NCI-H1092 (cell line): ENCODE measurements at places on chromosomes 16 and 17.

DNA sequence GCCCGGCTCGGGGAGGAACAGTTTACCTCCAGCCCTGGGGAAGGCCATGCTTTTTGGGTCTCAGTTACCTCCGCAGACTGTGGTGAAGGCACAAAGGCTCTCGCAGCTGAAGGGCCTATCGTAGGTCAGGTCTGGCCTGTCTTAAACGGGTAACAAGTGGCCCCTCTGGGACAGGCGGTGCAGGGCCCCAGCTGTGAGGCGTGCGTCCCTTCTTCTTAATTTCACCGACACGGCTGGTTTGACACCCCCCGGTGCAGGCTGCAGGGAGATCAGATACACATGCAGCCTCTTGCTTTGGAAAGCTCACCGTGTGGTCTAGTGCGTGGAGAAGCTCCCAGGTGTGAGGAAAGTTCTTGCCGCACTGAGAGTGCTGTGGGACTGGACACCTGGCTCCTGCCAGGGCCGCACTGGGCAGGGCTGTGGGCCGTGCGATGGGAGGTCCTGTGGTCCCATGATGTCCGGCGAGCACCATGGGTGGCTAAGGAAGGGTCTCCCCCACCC, 162.4 kb downstream of the BANP start:
- no peak for DNase-seq

- DNase-seq, result no peak
These were observed 167.1 kb upstream of the FOXF1 start for GRCh38 chr16:86343027-86343795.

DNA sequence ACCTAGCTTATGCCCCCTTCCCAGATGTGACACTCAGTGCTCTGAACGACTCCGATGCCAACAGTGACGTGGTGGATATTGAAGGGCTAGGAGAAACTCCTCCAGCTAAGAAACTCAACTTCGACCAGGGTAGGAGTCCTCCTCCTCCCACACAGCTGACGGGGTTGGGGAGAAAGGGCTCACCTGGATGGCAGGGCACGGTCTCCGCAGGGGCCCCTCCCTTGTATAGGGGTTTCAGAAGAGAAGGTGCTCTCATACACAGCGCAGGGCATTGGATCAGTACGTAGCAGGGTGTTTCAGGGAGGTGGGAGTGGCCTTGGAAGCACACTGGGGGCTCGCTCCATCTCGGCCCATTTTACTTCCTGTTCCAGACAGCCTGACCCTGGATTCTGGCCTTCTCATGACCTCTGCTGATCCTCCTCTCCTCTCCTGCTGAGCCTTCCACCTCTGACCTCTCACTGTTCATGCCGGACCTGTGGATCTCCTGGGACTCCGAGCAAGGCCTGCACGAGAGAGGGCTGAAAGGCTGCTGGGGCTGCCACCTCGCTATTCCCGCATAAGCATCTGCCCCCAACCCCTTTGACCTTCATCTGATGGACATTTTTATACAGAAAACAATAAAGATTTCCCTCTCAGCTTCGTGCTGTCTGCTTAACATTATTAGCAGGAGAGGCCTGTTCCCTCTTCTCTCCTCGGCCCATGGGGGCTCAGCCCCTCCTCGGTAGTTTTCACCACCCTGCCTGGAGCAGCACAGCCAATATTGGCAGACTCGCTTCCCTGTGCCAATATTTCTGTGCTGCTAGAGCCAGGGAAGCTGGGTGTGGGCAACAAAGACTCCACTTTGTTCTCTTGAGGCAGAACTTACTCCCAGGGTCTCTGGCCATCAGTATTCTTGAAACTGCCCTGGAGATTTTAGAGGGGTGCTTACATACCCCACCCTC, 4.7 kb downstream of the RNASEK start:
- no peak for DNase-seq

- no peak for DNase-seq
These were observed 69.5 kb downstream of the CMIP start for GRCh38 chr16:81514041-81514559.

DNA sequence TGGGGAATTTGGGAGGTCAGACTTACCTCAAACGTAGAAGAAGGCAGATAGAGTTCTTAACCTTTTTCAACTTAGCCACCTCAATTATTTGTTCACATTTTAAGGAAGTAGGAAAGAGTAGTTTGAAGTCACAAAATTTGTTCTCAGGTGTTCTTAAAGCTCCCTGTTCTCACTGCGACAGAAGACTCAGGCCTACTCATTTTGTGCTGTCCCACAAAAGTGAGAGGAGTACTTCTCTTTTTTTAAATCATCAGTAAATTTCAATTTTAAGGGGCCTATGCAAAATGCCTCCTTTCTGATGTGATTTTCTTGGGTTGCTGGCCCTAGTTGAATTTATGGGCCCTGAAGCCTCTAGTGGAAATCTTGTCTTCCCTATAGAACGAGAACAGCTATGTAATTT, 133.4 kb downstream of the MAP2K6 start:
- DNase-seq, result no peak

DNA sequence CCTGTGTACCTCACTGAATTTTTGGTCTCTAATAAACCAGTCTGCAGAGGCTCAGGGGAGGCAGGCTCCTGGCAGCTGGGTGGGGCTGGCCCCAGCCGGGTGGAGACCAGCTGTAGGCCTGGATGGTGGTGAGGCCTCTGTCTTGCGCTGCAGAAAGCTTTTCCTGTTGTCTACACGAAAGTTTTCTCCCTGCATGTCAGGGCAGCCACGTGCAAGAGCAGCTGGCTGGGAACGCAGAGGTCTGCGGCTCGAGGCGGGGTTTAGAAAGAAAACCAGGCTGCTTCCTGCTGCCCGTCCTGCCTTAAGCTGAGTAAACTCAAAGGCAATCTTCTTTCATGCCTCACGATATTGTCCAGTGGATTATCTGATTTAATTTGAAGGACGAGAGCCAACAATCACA, 2.4 kb downstream of the SERPINF1 start:
- no peak for DNase-seq

GRCh38 chr16:65410801-65411200, 288.9 kb upstream of the CDH11 start:
- no peak for DNase-seq

DNA sequence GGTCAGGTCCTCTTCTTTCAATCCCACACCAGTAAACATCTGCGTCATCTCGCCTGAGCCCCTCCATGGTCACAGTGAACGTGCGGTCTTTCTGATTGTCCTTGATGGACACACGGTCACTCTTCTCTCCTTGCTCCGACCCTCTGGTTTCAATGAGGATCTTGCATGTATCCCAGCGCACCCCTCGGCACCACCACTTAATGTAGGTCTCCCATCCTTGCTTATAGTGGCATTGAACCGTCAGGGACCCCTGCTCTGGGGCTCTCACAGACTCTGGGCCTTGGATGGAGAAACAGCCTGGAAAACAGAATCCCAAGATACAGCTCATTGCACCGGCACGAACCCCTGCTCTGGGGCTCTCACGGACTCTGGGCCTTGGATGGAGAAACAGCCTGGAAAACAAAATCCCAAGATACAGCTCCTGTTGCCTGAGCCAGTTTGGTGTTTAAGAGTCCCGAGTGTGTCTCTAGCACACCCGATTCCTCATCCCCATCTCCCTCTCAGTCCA, 5.4 kb downstream of the CD300LB start:
- DNase-seq, result no peak

- no peak for DNase-seq
These were observed 2.8 kb upstream of the FUS start for GRCh38 chr16:31177136-31177535.

DNA sequence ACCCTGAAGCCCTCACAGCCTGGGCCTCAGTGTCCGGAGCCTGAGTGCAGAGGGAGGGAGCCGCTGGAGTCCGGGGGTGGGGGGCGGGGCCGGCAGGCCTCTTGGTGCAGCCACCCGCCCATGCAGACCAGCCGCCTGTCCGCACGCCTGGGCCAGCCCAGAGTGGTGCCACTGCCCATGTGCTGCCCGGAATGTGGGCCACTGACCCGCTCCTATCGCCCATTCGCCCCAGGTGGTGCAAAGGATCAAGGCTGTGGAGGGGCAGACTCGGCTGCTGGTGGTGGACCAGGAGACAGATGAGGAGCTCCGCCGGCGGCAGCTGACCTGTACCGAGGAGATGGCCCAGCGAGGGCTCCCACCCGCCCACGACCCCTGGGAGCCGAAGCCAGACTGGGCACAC, 2.6 kb downstream of the NHERF2 start:
- DNase-seq, result no peak

GRCh38 chr16:23941963-23942564, 106.3 kb downstream of the PRKCB start:
- DNase-seq, result no peak

DNA sequence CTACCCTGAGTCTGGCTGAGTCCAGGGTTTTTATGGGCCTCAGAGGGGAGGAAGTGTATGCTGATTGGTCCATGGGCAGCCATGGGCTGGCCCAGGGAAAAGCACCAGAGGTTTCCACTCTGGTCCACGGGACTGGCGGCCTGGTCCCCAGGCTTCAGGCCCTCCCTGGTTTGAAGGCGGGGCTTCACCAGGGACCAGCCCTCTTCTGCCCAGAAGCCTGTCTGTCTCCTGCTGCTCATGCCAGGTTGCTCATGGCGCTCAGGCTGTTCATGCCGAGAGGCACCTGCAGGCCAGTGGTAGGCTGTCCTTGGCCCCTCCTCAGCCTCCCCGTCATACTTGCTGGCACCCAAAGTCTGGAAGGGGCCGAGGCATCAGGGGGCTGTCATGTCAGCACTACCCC, 45.0 kb upstream of the CLEC19A start:
- DNase-seq, result no peak

GRCh38 chr17:82655038-82655479, 6.8 kb upstream of the WDR45B start:
- no peak for DNase-seq

- DNase-seq, result no peak
These were observed 902 bp upstream of the DHRS7B start for GRCh38 chr17:21125862-21126261.

- DNase-seq, result no peak
These were observed 159.8 kb downstream of the RPTOR start for GRCh38 chr17:80704381-80704819.

DNA sequence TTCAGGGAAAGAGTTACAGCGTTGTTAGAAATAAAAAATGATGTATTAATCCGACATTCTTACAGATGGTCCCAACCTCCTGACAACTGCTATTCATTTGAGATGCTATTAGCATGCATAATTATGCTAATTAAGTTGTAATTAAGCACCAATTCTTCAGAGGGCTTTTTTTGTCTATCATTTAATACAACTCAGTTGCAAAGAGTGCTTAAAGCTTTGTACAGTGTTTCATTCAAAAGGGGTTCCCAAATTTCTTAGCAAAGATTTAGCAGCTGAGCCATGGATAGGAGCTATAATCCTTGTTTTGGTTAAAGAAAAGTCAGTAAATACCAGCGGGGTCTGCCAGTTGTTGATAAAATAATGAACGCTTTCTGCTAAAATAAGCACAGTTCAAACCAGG, 150.7 kb upstream of the DYNLRB2 start:
- no peak for DNase-seq

- DNase-seq, result no peak
These were observed 20.4 kb upstream of the NUP93 start for GRCh38 chr16:56709443-56710040.

GRCh38 chr17:6532441-6532885, 23.9 kb downstream of the PITPNM3 start:
- DNase-seq, result no peak

GRCh38 chr16:23692190-23692837, 13.6 kb downstream of the PLK1 start:
- DNase-seq, result no peak

DNA sequence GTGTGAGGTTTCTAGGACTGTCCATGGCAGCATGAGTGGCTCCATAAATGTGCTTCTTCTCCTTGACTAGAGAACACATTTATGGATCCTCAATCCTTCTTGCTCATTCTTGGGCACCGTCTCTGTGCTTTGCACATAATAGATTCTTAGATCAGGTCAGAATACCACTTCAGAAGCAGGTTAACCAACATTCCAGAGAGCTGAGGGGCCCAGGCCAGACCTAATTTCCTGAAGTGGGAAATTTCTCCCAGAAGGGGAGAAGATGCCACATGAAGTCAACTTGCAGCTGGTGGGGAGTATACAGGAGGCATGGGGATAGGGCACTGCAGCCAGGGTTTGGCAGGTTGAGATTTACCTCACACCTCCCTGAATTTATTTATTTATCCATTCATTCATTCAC, 24.4 kb upstream of the VAT1L start:
- DNase-seq, result no peak

DNA sequence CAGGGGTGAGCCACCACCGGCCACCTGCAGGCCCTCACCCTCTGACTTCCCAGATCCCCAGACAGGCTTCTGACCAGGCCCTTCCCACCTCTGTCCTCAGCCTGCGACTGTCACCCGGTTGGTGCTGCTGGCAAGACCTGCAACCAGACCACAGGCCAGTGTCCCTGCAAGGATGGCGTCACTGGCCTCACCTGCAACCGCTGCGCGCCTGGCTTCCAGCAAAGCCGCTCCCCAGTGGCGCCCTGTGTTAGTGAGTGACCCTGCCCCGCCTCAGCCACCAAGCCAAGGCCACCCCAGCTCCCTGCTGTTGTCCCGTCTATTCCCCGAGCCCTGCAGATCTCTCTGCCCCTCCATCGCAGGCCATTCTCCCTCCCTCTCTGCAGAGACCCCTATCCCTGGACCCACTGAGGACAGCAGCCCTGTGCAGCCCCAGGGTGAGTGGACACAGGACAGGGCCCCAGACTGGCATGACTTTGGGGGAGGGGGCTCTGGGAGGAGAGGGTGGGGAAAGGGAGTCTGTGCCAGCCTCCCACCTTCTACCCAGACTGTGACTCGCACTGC, 1.9 kb downstream of the NTN3 start:
- no peak for DNase-seq

DNA sequence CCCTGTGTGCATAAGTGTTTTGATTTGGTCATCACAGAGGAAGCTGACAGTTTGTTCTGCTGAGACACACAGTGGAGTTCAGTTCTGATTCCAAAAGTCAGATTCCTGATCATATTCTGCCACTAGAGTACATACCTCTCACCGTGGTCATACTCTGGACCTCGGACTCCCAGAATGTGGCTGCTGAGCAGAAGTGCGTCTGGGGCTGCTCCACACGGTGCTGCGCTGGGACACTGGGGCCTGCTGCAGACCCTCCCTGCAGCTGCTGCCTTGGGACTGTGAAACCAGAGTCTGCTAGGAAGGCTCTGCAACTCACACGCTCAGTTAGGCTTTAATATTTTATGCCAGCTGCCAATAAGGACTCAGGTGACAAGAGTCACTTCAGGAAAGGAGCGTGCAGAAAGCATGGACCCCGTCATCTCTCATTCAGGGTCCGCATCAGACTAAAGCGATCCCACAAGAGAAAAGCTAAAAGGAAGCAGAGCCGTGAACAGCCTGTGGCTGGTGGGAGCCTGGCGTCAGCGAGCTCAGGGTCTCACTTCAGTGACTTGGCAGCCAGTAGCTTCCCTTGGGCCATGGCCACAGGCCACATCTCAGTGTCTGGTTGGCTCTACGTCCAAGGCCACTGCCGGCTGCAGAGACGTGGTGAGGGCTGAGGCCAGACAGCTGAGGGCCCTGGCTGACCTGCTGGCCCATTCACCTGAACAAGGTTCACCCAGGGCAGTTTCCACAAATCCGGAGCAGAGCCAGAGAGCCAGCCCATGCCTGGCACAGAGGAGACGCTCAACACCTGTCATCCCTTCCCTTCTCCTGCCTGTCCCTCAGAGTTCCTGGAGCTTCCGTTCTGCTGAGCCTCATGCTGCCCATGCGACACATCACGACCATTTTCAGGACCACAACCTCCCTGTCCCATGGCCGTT, 24.7 kb upstream of the KIFC3 start:
- DNase-seq, result peak; percentile 53

GRCh38 chr17:71593078-71593477, 527.7 kb upstream of the SOX9 start:
- DNase-seq, result no peak
